ACHN (cell line): ENCODE measurements at places on chromosomes 13 and 19.

- no peak for DNase-seq
Observed at GRCh38 chr13:38950987-38951386, 39.6 kb downstream of the STOML3 start.

DNA sequence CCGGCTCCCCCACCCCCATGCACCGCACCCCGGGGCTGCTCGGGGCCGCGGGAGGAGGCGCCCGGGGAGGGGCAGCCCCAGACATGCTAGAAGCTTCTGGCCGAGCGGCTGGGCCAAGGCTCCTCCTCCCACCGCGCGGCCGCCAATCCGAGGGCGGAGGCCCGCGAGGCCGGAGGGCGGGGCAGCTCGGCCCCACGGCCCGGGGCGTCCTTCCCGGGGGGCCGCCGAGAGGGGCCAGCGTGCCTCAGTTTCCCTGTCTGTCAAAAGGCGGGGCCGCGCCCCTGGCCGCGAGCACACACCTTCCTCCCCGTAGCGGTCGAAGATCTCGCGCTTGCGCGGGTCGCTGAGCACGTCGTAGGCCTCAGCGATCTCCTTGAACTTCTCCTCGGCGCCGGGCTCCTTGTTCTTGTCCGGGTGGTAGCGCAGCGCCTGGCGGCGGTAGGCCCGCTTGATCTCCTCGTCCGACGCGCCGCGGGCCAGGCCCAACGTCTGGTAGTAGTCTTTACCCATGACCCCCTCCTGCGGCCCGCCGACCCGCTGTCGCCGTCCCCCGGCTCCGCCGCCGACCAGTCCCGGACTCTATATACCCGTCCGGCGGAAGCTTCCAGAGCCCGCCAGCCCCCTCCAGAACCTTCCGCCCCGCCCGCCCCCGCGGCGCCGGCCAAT lies at the start of gene DNAJB1:
Gene DNAJB1, minus strand, starts transcription at position 558 of the 666 bp plus-strand sequence. Its CDS starts 48 bp downstream, at position 510.
- DNase-seq, result peak; percentile 73

DNA sequence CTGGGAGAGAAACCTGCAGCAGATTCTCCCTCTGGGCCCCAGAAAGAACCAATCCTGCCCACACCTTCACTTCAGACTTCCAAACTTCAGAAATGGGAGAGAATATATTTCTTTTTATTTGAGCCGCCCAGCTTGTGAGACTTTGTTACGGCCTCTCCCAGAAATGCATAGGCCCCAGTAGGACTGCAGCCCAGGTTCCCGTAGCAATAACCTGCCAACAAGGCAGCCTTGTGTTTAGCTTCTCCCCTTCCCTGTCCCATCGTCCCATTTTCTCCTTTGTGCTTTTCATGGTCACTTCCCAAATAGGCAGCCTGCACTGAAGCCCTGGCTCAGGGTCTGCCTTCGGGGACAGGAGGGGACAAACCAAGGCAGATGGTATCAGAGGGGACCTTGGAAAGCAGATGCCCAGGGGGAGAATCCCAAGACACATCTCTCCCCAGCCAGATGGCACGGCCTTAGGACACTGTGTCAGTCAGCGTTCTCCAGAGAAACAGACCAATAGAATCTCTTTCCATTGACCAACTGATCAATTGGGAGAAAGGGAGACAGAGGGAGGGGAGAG lies 3.7 kb upstream of the ARHGEF7 start:
- no peak for DNase-seq

DNA sequence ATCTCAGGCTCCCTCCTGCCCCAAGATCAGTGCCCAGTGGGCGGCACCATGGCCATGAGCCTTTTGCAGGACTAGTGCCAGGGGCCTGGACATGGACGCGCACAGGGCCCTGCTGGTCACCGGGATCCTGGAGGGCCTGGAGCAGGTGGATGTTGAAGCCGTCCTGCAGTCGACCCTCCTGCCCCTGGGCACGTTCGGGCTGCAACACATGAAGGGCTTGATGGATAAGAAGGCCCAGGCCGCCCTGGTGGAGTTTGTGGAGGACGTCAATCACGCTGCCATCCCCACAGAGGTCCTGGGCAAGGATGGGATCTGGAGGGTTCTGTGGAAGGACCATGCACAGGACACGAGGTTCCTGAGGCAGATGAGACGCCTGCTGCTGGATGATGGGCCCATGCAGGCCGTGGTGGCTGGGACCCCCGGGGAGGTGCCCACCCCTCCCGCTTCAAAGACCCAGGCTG lies 38.0 kb upstream of the PNMA8B start:
- no peak for DNase-seq

- DNase-seq, result no peak
Observed at GRCh38 chr13:49539313-49539712, 43.6 kb downstream of the PHF11 start.

- no peak for DNase-seq
Observed at GRCh38 chr13:44905556-44905955, 83.7 kb downstream of the NUFIP1 start.

DNA sequence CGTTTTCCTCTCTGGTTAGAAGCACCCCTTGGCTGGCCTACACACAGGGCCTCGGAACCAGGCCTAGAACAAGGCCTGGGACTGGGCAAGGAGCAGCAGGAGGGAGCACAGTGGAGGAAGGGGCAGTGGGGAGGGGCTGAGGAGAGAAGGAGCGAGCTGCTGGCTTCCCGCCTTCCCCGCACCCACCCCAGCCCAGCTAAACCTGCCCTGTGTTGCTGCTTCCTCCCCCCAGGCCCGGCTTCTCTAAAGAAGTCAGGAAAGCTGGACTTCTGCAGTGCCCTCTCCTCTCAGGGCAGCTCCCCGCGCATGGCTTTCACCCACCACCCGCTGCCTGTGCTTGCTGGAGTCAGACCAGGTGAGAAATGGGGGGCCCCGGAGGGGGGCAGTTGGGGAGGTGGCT lies 24.3 kb downstream of the LYL1 start:
- no peak for DNase-seq

GRCh38 chr19:28239270-28239669 lies 973.7 kb downstream of the UQCRFS1 start:
- peak; percentile 6 for DNase-seq

DNA sequence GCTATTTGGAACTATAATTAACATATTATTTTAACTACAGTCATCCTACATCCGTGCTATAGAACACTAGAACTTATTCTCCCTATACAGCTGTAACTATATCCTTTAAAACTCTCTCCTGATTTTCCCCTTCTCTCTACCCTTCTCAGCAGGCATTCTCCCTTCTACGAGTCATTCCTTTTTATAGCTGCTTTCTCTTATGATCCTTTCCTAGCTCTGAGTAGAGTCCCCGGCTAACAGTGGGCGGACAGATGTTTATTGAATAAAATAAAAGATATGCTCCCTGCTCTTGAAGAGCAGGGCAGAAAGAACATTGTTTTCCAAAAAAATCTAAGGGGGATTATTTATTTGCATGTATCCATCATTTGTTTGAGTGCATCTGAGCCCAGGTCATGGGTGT lies 246.5 kb upstream of the TMTC4 start:
- no peak for DNase-seq

GRCh38 chr13:39913928-39914327 lies 258.5 kb downstream of the COG6 start:
- no peak for DNase-seq

DNA sequence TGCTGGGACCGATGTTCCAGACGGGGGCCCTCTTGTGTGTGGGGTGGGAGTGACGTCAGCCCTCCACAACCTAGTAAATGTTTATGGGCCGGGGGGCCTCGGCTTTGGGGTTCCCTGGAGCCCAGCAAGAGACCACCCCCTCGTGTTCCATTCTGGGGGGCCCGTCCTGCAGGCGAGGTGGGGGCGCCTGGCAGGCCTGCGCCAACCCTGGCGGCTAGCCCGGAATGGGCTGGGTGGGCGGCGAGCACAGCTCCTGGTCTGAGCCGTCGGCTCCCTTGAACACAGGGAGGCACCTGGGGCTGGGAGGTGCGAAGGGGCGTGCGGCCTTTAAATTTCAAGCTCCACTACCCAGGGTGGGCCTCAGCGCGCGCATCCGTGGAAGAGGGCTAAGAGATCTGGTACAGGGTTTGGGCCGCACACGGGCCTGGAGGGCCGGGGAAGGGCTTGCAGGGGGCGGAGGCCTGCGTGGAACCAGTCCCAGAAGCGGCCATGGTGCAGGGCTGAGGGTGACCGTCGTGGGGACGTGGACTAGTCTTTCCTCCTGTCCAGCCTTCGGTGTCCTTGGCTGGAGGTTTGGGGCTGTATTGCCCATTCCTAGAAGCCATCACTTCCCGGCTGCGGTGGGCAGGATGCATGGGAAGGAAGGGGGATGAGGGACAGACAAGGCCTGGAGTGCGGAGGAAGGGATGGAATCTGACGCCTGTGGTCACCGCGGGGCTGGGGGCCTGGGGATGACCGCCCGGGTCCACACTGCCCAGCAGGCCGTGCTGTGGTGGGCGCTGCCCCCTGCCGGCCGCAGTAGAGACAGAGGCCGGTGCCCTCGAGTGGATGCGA lies 11.4 kb downstream of the NDUFA11 start:
- DNase-seq, result peak; percentile 42

DNA sequence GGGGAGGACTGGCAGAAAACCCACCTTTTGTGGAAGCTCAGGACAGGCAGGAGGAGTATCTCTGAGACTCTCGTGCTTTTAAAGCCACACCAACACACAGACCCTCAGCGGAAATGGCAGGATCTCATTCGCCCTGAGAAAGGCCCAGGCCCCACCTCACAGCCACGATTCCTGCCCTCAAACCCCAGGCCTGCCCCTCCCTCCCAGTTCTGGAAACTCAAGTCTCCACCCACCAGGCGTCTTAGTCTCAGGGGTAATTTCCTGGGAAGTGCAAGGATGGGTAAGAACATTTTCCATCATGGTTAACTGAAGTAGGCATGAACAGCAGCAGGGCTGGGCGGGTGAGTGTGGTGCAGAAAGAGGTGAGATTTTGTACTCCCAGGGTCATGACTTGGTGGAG lies 8.0 kb upstream of the PDE4C start:
- DNase-seq, result no peak

- peak; percentile 5 for DNase-seq
Observed at GRCh38 chr19:50500060-50500752, 10.8 kb downstream of the JOSD2 start.
